ENCODE measurements at places on chromosomes 2 and 18. TPM values are rescaled to one million over a fixed set of nuclear protein-coding genes. Genes with fewer than 3 reads are reported as not detected.

The TNS1 gene
- 1.9 TPM for total RNA-seq

The DCDC2C gene
- total RNA-seq: not detected

The KLHL30 gene
- not detected for total RNA-seq

The HNMT gene
- total RNA-seq: 18.0 TPM

The PTPN4 gene
- total RNA-seq: 52.6 TPM

The EPAS1 gene
- 4.1 TPM for total RNA-seq
